ENCODE measurements at places on chromosomes 12 and 14.

DNA sequence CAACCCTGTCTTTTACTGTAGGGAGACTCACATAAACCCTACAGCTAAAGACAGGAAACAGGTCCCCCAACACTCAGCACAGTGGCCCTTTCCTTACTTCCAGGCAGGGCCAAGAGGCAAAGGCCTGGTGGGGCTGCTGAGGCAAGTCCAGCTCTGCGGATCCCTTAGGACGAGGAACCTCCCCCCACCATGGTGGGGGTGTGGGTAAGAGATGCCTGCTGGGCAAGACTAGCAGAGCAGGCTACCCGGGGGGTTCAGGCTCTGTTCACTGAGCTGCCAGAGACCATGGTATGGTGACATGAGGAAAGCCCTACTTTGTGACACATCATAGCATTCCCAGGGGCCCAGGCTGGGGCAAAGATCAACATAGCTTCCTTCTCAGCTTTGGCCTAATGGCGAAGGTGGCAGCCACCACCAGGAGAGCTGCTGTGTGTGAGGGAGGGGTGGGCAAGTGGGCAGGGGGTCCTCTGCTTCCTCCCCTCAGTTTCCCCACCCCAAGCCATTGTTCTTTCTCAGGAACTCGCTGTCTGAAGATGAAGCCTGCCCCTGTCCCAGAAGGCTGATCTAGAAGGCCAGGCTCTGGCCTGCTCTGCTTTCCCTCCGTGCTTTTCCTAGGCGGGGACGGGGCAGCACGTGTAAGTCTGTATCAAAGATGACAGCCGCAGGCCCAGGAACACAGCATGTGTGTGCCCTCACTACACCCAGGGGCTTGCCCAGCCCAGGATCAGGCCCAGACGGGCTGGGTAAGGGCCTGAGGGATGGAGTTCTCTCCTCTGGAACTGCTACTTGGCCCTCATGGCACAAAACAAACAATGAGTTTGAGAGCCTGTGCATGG lies 10.1 kb upstream of the TINF2 start:
- no peak for DNase-seq

GRCh38 chr12:51391283-51392123 lies at the start of gene GALNT6:
Gene GALNT6 (minus strand): TSS chr12:51391406. CDS start chr12:51379781, 11,625 bp downstream.
- DNase-seq: peak; percentile 57

DNA sequence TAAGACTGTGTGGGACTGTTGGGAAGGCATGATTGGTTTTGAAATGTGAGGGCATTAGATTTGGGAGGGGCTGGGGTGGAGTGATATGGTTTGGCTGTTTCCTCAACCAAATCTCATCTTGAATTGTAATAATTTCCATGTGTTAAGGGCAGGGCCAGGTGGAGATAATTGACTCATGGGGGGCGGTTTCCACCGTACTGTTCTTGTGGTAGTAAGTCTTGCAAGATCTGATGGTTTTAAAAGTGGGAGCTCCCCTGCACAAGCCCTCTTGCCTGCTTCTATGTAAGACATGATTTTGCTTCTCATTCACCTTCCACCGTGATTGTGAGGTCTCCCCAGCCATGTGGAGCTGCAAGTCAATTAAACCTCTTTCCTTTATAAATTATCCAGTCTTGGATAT lies 76.6 kb upstream of the PPFIA2 start:
- DNase-seq: no peak

DNA sequence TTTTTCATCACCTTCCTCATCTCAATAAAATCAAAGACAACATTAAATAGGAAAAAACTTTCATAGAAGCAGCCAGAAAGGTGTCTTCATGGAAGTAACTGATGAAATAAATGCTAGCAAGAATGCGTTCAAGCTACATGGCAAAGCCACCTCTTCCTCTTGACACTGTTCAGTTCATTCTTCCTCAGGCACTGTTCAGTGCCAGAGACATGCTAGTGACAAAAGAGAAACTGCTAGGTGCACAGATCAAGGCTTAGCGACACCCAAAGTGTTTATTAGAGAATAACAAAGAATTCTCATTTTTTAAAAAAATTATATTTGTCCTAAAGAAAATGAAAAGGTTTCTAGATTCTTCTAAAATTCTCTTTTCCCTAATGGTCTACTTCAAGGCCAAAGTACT lies 7.2 kb downstream of the SLC11A2 start:
- no peak for DNase-seq

GRCh38 chr12:13227191-13227590 lies 30.7 kb downstream of the EMP1 start:
- no peak for DNase-seq

- DNase-seq: no peak
These were observed 19.7 kb upstream of the ITPK1 start for GRCh38 chr14:93135399-93135798.

DNA sequence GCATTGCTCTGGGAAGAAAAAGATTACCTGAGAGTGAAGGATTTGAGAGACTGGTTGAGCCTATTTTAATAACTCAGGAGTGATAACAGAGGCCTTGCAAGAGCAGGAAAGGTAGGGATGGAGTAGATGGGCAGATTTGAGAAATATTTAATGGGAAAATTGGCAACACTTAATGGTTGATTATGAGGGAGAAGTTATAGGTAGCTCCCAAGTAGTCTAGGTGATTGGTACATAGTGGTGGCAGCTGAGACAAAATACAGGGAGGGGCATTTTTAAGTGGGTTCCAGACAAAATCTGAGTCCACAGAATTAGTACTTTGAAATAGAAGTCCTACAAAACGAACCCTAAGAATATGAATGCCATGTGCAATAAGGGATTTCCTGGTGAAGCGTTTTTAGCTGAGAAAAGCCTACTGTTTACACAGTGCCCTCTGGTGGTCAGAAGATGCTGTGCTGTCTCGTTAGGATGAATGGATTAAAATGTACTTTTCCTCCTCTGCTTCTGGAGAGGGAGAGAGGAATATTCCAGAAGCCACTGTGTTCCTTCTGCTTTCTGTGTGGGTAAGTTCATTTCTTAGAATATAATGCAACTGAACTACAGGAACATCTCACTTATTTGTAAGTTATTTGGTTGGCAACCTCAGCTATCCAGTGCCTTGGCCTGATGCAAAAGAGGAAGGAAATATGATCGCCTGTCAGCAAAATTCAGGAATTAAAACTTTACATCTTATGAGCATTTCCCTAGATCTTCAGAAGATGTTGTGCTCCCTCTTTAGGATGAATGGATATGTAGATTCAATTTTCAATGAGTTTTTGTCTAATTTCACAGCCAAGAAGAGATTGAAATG lies 6.5 kb downstream of the ZBTB1 start:
- DNase-seq: peak; percentile 70

- no peak for DNase-seq
These were observed 11.4 kb downstream of the AGAP2 start for GRCh38 chr12:57726884-57727757.

- peak; percentile 30 for DNase-seq
These were observed 204.0 kb upstream of the FOXN3 start for GRCh38 chr14:89621009-89621421.

GRCh38 chr12:49612210-49612609 lies 6.8 kb upstream of the FAM186B start:
- DNase-seq: no peak

DNA sequence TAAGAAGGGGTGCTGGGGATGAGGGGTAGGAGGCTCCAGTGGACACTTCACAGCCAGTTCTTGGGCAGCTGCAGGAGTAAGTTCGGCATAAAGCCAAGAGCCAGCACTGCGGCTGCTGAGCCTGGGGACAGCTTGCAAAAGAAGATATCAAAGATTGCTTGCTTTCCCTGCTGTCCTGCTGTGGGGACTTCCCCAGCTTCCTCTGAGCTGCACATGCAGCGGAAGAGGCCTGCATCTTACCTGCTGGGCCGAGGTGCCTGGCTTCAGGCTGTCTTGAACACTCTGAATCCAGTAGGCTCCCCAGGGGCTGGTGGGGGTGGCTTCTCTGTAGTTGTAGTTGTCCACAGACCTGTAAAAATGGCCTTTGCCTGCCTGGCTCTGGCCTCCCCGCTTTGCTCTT lies 1.3 kb downstream of the CHGA start:
- DNase-seq: no peak

GRCh38 chr14:90726656-90727055 lies 89.6 kb downstream of the TTC7B start:
- DNase-seq: no peak

GRCh38 chr12:49548481-49548821 lies 9.6 kb downstream of the KCNH3 start:
- DNase-seq: no peak

DNA sequence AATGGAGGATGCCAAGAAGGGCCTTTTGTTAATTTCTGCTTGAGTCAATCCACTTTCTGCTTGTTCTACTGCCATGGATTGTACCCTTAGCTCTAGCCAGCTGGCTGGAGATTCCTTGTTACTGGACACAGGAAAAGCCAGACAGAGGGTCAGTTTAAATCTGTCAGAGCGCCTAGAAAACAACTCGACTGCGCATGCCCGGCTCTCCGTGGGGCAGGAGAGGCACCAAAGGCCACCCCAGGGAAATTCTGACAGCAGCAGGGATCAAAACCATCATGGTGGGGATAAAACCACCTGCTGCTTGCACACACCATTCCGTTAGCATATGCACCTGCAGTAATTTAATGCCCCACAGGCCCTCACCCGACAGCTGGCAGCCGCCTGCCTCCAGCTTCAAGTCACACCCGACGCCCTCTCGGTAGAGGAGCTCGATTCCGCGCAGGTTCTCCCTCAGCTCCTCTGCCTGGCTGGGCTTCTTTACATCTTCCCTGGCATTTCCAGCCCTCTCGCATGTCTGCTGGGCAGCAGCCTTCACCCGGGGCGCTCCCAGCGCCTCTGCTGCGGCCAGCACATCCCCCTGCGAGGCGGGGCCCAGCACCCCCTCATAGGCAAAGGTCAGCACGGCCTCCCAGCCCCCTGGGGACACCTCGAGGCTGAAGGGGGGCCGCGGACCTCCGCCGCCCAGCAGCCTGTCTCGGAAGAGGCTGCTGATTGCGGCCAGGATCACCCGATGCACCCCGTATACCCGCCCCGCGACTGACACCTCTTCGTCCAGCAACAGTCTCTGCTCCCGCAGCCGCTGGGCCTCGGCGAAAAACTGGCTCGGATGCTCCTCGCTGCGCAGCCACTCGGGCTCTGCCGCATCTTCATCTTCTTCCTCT lies 1.0 kb downstream of the KLHL33 start:
- DNase-seq: no peak

- DNase-seq: no peak
These were observed 770.7 kb downstream of the BCL11B start for GRCh38 chr14:98501335-98501734.

GRCh38 chr14:70320294-70320693 lies 39.2 kb downstream of the COX16 start:
- no peak for DNase-seq

- no peak for DNase-seq
These were observed 36.4 kb upstream of the HNF1A start for GRCh38 chr12:120941846-120942405.

DNA sequence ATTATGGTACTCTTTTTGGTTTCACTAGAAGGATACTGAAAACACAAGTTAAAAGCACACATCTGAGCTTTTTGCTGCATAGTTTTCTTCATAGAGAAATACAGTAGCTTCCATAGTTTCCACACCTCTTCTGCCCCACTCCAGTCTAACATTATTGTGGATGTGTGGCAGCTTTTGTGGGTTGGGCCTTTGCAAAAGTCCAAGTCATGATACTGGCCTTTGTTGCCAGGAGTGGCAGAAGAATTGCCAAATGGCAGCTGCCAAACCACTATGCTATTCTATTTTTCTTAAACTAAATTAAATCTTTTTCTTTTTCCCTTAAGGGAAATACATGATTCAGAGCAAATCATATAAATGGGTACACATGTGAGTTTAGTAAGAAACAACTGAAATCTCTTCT lies 114.8 kb downstream of the PLEKHA5 start:
- DNase-seq: no peak

DNA sequence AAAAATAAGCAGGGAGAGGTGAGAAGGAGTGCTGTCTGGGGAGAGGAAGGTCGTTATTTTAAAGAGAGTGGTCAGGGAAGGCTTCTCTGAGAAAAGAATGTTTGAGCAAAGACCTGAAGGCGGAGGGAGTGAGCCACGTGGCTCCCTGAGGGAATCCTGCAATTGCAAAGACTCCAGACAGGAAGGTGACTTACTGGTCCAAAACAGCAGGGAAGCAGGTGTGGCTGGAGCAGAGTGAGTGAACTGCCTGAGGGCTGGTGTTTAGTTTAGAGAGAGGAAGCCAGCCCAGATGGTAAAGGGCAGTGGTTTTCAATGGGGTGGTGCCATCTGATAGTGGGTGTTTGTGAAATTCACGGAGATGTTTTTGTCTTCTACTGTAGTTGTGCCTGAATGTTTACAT lies 58.8 kb upstream of the LTA4H start:
- no peak for DNase-seq

GRCh38 chr12:49507139-49507538 lies 31.7 kb upstream of the KCNH3 start:
- DNase-seq: no peak

DNA sequence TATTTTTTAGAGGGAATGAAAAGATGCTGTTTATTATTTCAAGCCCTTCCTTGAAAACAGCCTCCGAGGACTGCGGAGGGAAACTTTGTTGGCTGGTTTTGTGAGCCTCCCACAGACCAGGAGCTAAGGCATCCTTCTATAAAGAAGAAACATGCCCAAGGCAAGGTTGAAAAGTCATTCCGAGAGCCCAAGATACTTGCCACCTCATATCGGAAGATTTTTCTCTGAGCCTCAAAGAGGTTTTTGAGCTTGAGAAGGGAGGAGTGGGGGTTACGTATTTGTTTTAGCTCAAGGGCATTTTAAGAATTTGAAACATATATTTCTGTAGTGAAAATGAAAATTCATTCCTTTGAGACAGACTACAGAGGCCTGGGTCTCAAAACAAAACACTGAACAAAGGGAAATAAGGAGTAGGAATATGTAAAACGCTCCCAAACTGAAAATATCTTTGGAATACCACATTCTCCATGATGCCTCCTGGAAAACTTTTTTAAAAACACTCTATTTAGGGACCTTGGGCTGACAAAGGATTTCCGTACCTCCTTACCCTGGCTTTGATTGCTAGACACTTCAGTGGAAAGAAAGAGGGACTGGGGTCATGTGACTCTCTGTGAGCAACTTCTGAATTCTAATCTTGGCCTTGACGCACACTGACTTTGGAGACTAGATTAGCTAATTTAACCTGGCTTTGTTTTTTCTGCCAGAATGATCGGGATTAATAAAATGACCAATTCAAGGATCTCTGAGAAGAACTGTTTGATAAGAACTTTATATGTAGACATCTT lies 180.9 kb downstream of the SRGAP1 start:
- DNase-seq: no peak

GRCh38 chr14:85223667-85224066 lies 306.3 kb upstream of the FLRT2 start:
- DNase-seq: no peak

DNA sequence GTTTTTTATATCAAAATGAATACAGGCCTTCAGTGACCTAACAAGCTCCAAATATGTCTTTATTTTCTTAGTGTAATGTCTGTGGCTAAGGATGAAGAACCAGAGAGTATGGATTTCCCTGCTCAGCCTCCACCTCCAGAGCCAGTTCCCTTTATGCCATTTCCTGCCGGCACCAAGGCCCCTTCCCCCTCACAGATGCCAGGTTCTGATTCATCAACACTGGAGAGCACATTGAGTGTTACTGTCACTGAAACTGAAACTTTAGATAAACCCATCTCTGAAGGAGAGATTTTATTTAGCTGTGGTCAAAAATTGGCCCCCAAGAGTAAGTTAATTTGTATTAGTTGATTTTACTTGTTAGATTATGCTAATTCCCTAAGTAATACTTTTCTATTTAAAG lies 61.0 kb downstream of the KIAA0586 start:
- DNase-seq: no peak
